ENCODE measurements at places on chromosomes 13 and 19. TPM values are rescaled to one million over a fixed set of nuclear protein-coding genes. Genes with fewer than 3 reads are reported as not detected.

Gene REX1BD
- 81.2 TPM for total RNA-seq

DNA sequence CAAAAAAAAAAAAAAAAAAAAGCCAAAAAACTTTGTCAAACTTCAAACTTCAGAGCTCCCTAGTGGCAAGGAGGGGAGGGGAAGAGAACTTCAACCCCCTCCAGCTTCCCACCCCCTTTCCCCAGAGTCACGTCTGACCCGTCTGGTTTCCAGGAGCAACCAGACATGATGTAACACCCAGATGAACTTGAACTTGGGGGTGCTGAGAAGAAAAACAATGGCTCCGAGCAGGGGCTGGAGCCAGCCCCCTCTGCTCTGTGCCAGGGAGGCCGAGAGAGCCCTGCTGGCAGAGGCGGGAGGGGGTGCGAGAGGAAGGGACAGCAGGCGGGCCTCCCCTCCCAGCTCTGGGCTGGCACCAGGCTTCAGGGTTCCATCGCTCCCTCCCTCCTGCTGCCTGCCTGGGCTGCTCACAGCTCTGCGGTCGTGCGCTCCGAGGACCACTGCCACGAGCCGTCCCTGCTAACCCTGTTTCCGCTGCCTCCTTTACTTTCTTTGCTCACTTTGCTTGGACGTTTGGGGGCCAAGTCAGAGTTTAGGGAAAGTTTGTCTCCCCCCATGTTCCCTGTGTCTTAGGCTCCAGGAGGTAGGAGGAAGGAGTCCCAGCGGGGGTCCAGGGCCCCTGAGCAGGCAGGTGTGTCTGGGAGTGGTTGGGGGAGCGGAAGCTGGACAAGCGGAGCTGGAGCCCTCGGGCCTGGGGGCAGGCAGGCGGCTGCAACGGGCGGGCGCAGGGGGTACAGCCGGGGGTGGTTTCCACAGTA is 11.1 kb downstream of the LYL1 start:
- peak; percentile 79 for DNase-seq

DNA sequence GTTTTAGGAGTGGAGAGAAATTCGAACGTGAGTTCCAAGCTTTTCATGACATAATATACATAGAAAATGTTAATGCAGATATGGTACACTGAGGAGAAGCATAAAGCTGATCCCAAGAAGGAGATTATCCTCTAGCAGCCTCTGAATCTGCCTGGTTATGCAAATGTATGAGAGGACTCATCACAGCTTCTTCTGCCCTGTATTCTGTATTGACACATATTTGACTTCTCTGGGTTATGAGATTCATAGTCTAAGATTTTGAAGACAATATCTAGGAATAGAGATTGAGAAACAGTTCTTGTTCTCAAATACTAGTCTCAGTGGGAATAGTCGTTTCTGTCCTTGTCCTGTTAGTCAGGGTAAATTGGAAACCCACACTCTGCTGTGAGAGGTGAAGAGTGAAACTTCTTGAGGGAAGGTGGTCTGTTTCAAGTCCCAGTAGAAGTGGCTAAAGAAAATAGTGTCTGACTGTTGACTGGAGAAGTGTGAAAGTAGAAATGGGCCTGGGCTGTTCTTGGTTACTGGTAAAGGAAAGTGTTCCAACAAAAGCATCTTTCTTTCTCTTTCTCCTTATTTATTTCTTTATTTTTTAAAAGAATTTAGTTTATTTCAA is 1356.6 kb downstream of the SLITRK5 start:
- DNase-seq = no peak

GRCh38 chr19:4713384-4713951 is 10.2 kb downstream of the DPP9 start:
- peak; percentile 85 for DNase-seq

GRCh38 chr19:42092350-42092749 is 16.4 kb downstream of the ZNF574 start:
- DNase-seq = no peak

DNA sequence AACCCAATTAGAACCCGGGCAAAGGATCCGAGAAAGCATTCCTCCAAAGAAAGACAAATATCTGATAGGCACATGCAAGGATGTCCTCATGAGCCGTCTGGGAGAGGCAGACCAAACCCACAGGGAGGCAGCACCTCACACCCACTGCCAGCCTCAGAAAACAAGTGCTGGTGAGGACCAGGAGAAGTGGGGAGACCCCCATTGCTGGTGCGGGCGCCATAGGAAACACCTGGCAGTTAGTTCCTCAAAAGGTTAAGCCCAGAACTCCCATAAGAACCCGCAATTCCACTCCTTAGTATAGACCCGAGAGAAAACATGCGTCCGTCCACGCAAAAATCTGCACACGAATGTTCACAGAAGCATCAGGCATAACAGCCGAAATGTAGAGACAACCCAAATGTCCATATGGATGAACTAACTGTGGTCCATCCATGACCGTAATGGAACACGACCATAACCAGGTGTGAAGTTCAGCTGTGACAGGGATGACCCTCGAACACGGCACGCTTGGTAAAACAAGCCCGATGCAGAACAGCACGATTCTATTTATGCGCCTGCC is 7.9 kb downstream of the ZNF787 start:
- no peak for DNase-seq

DNA sequence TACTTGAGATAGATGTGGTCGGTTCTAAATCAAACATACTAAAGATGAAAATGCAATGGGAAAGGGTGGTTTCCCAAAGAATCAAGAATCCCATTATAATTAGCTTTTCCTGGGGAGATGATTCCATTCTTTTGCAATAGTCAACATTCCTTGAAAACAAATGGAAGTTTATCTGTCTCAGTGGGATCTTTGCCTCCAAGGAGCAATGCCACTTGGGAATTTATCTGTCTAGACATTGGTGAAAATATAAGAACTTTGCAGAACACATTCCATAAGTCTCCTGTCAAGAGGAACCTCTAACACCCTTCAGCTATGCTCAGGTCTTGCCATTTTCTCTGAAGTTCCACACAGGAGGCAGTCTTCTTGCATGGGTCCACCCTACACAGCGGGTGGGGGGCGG is 152.5 kb downstream of the KCTD12 start:
- no peak for DNase-seq

Gene PTPRS
- 153 TPM for total RNA-seq

Gene MICOS13
- 159 TPM for total RNA-seq

Gene PRTN3
- total RNA-seq = not detected

- no peak for DNase-seq
These were observed 201.2 kb downstream of the LHFPL6 start for GRCh38 chr13:39401756-39402155.

DNA sequence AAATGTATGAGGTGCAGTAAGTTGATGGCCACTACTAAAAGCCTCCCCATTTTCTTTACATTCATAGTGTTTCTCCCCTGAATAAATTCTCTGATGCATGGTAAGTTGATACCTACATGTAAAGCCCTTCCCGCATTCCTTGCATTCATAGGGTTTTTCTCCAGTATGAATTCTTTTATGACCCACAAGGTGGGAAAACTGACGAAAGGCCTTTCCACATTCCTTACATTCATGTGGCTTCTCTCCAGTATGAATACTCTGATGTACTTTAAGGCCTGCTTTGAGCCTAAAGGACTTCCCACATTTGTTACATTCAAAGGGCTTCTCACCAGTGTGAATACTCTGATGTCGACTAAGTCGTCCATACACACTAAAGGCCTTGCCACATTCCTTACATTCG is 20.5 kb downstream of the ZNF607 start:
- no peak for DNase-seq

DNA sequence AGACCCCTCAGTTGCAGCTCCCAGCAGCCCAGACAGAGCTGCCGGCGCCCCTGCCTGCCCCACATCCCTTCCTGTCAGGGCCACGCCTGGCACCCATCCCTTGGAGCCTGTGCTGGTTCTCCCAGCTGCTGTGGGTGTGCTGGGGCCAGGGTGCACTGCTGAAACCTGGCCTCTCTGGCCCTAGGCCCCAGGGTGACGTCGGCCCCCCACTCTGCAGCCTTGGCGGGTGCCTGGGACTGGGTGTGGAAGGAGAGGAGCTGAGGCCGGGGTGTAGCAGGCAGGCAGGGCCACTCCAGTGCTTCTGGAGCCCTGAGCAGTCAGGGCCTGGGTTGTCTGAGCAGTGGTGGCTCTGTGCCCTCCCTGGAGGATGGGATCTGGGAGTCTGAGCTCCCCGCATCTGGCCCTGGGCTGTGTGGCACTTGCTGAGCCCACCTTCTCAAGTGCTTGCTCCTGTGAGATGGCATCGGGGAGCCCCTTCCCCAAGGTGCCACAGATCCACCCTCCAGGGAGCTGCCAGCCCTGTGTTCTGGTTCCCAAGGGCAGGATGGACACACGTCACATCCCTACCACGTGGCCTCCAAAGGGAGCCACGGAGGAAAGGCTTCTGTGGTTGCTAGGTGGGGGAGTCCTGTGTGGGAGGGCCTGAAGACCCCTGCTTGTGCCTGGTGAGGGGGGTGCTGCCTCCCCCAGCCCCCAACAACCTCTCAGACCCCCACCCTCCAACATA is 5.2 kb downstream of the PLEKHJ1 start:
- DNase-seq = peak; percentile 48

Gene TMPRSS9
- total RNA-seq = not detected

DNA sequence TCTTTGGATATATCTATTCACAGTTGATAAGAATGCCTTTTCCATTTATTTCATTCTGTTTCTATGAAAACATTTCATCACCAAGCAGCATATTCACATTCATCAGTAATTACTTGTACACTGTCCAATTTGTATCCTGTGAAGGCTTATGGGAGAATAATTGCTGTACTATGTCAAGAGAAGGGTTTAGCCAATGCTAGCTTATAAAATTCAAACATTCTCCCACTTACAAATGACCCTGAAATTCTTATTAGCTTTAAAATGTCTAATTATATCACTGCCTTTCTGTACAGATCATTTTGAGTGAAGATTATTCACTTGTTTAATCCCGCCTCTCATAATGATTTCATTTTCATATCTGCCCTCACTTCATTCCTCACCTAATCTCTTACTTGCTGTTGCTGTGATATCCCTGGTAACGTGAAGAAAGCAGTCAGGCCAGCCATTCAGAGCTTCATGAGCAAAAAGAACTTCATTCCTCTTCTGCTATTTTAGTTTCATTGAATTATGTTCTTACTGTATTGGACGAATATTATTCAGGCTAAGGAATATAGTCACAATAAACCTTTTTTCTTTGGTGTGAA is 778.7 kb downstream of the OLFM4 start:
- no peak for DNase-seq

Gene CEACAM5
- total RNA-seq = not detected

DNA sequence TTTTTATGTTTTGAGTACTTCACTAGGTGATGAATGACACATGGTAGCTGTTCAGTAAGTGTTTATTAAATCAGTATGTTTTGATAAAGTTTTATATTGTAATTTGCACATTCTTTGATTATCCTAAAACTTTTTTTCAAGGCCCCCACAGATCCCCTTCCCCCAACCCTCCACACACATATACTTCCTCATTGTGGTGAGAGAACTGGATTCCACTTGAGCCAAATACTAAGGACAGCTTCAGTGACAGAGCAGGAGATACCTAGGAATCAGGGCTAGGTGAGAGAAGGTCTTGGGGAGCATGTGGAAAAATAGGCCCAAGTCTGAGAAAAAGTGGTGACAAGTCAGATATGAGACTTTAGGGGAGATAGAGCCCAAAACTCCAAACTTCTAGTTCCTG is 174.6 kb downstream of the TDRD3 start:
- no peak for DNase-seq

- no peak for DNase-seq
These were observed 136.4 kb downstream of the URI1 start for GRCh38 chr19:30078381-30078910.

DNA sequence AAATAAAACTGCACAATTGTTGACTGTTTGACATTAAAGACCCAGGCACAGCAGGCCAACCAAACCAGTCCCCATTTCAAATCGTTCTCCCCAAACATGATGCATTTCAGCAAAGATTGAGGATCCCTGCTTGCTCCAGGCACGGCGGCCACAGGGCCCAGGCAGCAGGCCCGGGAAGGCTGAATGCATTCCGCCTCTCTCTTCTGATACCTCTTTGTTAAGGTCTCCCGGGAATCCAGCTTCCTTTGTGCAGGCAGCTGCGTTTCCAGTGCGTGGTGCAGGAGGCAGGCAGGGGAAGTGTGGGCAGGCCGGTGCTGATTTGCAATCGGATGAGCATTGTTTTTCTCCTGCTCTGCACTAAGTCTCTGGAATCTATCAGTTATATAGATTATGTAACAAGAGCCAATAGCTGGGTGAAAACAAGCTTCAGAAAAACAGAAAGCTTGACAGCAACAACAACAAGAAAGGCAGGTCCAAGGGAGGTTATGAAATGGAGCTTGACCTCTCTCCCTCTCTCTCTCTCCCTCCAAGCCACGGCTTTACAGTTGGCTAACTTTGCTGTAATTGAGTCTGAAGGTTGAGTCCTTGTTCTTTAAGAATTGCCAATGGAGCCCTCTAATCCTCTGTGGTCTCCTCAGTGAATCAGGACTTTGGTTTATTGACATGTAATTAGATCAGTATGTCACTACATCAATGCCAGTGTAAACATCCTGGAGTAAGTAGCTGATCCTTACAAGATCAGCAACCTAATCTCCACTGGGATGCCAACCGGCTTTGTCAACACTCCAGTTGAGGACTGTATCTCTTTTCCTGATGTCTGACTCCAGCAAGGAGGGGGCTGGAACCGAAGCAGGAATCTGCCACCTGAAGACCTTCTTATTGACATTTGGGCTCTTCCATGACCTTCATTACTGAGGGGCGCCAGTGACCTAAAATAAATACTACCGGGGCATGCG is 338.0 kb downstream of the TEX29 start:
- no peak for DNase-seq

Gene PRR36
- total RNA-seq = 0.29 TPM

Gene LYPD3
- 0.74 TPM for total RNA-seq

DNA sequence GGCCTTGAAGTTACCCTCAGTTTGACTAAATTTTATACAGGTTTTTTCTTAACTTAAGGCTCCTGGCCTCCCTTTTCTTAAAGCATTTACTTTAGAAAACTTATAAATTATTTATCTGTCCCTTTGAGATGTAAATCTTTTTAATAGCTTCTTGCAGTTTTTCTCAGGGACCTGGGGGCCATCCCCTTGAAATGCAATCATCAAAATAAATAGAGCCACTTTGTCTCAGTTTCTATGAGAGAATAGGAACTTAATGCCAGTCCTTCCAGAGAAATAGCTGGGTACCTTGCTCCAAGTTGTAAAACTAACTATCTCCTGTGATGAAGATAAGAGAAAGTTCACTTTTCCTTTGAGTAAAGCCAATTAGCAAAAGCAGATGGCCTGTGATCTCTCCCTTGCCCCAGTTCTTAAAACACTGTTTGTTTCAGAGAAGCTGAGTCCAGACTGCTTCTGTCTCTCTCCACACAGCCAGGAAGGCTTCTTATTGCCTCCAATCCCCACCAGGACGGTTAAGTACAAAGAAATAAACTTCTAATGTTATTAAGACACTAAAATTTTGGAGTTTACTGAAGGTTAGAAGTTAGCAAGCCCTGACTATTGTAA is 913.1 kb downstream of the OLFM4 start:
- no peak for DNase-seq

- peak; percentile 92 for DNase-seq
These were observed 31.7 kb downstream of the IER2 start for GRCh38 chr19:13181747-13182388.

- DNase-seq = no peak
These were observed 1286.4 kb downstream of the PCDH9 start for GRCh38 chr13:65943708-65944107.

DNA sequence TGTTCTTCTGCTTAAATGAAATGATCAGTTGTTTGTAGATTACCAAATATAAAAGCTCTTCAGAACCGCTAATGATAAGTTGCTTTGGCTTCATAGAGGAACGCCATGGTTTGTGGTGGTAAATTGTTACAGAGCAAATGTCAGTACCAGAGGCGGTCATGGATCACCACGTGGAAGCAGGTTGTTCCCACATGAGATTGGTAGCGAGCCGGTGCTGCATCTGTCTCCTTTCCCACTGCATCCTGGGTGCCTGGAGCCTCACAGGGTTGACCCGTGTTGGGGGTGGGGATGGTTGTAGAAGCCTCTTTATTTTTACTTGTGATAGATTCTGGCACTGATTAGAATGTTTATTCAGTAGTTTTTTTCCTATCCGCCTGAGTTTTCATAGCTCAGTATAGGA is 14.7 kb downstream of the GARRE1 start:
- DNase-seq = no peak
